B cell (primary cell): ENCODE measurements at places on chromosomes 11 and 22.

- DNase-seq = no peak
Observed at GRCh38 chr11:120130991-120131760, 6.7 kb downstream of the TRIM29 start.

DNA sequence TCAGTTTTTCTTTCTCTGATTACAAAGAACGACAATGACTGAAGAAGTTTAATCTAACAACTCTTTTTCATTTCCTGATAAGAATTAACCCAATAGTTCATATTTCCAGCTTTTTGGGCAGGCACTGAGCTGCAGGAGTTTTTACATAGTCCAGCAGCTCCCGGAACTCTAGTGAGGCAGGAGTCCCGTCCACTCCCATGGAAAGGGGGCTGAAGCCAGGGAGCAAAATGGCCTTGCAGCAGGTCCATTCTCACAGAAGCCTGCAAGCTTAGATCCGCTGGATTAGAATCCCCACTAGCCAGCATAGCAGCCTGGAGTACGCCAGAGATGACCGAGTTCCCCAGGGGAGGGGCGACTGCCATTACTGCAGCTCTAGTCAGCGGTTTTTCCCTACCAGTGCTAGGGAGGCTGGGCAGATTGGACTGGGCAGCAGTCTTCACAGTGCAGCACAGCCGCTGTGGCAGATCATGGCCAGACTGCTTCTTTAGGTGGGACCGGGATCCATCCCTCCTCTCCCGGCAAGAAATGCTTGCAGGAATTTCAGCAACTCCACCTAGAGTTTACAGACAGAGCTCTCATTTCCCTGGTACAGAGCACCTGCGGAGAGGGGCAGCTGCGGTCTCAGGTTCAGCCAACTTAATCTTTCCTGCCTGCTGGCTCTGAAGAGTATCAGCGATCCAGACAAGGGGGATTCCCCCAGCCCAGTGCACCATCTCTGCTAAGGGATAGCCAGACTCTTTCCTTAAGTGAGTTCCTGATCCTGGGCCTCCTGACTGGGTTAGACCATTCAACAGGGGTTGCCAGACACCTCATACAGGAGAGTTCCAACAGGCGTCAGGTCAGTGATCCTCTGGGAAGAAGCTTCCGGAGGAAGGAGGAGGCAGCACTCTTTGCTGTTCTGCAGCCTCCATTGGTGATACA is 742 bp upstream of the CASP4 start:
- DNase-seq = no peak

DNA sequence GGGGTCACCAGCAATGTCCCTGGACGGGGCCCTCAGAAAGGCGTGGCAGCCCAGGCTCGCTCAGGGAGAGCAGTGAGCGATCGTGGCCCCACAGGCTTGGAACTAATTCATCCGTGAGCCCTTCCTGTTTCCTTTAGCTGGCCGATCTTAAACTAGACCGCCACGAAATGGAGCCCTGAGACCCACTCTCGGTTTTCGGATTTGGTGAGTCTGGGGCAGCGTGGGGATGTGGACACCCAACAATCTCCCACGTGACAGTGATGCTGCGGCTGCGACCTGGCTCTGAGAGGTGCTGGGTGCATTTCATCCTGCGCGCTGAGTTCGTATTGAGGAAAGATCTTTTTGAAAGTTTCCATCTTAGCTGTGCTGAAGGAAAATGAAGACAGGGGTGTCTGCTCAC is 501.3 kb upstream of the B3GAT1 start:
- DNase-seq = no peak

- no peak for DNase-seq
Observed at GRCh38 chr22:26887456-26887855, 230.1 kb downstream of the MIAT start.

- no peak for DNase-seq
Observed at GRCh38 chr22:45709060-45709739, 37.6 kb downstream of the ATXN10 start.
